ENCODE measurements at places on chromosomes 5 and 9. TPM values are rescaled to one million over a fixed set of nuclear protein-coding genes. Genes with fewer than 3 reads are reported as not detected.

DNA sequence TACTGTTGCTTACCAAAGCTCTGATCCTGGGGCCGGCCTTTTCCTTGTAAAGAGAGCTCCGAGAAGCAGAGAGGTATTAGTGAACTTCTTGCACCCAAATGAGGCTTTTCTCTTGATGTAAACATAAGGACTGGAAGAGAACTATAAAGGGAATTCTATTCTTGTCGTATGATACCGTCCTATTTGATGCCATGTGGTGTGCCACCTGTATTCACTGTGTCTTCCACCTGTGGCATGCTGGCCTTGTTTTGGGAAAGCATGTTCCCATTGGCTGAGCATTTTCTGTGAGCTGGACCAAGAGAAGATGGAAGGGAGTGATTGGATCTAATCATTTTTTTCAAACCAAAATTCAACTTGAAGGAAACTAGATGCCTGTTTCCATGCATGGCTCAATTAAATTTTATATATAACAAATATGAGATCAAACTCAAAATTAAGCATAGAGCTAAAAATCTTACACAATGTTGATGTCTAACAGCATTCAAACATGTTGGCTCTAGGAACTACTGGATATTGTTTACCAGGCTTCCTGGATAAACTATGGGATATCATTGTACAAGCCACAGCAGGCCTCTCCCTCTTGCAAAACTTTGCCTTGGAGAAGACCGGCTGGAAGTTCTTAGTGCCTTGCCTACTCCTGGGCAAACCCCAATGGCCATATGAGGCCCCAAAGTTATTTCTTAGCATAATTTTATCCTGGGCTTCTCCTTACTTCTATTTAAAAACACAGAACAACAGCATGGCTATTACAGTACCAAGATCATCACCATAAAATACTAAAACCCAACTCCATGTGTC, 115.3 kb downstream of the TSSK1B start:
- H3K27ac ChIP-seq: no peak overlapping the region
- no peak for DNase-seq
- H3K4me1 ChIP-seq: no peaks in the 10 kb centered on the region
- H3K4me3 ChIP-seq: no peak overlapping the region
- H3K36me3 ChIP-seq: no peaks in the 10 kb centered on the region

GRCh38 chr5:83069096-83069799, 7.9 kb downstream of the TMEM167A start:
- no peaks in the 10 kb centered on the region for H3K36me3 ChIP-seq
- H3K4me1 ChIP-seq: peaks cover 31% of the 10 kb centered on the region
- no peak overlapping the region for H3K27ac ChIP-seq
- no peak for DNase-seq

PHYHD1 gene
- total RNA-seq: 16.6 TPM

GRCh38 chr9:18910916-18911315, 122.1 kb downstream of the SAXO1 start:
- no peak for DNase-seq
- no peak overlapping the region for H3K4me3 ChIP-seq
- no peak overlapping the region for H3K27ac ChIP-seq
- H3K27me3 ChIP-seq: no peaks in the 10 kb centered on the region

DNA sequence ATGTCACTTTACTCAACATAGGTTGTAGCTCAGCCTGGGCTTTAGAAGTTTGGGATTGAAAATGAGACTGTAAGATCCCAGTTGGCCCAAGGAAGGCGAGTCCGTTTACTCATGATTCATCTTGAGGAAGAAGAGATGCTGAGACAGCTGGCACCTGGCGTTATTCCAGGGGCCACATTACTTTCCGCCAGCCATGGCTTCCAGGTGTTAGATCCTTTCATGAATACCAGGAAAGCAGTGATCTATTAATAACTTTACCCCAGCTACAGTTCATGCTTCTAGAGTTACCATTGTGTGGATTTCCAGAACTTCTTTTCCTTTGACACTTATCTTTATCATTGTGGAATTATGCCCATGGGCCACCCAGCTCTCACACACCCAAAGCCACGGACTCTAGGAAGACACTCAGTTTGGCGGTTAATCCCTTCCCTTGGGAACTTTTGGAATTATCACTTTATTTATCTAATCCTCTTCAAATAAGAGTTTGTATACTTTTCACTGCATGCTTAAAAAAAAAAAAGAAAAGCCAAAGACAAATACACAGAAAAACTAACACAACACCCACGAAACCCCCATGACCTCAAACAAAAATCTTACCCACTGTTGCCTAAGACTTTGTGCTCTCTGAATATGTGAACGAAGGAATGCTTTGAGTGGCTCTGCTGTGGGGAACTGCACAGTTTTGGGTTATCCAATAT, 26.9 kb downstream of the RAI14 start:
- no peak overlapping the region for H3K4me3 ChIP-seq
- H3K4me1 ChIP-seq: peaks cover 22% of the 10 kb centered on the region
- no peaks in the 10 kb centered on the region for H3K36me3 ChIP-seq

DNA sequence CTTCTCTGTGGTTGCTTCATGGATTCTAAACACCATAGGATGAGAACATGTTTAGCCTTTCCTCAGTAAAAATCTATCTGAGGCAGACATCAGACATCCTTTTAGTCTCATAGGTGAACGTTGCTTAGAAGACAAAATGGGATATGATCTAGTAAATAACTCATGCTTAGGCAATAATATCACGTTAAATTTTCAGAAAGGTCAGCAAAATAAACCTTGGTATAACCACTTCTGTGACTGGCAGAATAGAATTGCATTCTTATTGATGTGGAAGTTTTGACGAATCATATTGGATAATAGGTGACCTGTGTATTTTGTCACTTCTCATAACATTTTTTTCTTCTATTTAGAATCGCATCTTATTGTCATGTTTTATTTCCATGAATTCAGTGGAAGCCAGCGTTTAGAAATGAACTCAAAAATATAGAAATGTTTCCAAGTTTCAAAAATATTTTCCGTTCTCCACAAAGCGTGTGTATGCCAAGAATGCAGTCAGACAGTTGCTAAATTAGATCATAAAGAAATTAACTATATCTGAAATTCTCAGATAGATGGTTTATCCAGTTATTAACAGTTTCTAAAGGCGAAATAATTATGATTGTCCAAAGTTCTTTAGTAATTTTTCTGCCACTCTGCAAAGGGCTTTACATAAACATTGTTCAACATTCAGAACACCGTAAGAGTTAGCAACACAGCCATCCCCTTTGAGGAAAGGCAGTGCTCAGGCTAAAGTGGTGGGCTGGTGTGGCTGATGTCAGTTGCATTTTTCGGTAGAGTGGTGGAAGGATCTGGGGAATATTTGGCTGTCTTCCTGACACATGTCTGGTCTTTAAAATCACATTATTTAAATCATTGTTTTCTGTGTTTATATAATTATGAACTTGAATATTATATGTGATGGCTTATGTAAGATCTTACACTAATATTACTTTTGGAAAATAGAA, 827.2 kb downstream of the MTRR start:
- no peak for DNase-seq
- no peak overlapping the region for H3K4me3 ChIP-seq
- H3K4me1 ChIP-seq: no peaks in the 10 kb centered on the region
- no peaks in the 10 kb centered on the region for H3K36me3 ChIP-seq
- H3K27ac ChIP-seq: no peak overlapping the region

DNA sequence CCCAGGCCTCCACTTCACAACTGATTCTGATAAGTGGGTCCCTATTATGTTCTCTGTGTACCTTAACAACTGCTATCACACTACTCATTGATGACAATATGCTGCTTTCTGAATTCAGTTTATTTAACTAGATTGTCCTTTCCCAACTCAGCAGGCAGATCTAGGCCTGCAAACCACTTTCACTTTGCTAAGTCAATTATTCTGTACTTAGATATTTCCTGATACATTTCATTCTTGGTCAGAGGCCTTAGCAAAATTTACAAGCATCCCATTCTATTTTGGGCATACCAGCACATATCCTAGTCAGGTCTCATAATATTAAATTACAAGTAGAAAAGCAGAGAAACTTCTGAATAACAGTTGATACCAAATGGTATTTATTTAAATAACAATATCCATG, 235.7 kb upstream of the HAPLN1 start:
- H3K27me3 ChIP-seq: no peaks in the 10 kb centered on the region
- H3K36me3 ChIP-seq: no peaks in the 10 kb centered on the region
- no peaks in the 10 kb centered on the region for H3K4me1 ChIP-seq
- DNase-seq: no peak
- no peak overlapping the region for H3K4me3 ChIP-seq

IL5 gene
- not detected for total RNA-seq

CTXN3 gene
- not detected for total RNA-seq

QRFP gene
- total RNA-seq: not detected

- no peak overlapping the region for H3K4me3 ChIP-seq
- peaks cover 5% of the 10 kb centered on the region for H3K27me3 ChIP-seq
- DNase-seq: no peak
- H3K36me3 ChIP-seq: no peaks in the 10 kb centered on the region
Measured at GRCh38 chr9:90162819-90163218, 479.8 kb downstream of the DIRAS2 start.

IL4 gene
- total RNA-seq: not detected

DNA sequence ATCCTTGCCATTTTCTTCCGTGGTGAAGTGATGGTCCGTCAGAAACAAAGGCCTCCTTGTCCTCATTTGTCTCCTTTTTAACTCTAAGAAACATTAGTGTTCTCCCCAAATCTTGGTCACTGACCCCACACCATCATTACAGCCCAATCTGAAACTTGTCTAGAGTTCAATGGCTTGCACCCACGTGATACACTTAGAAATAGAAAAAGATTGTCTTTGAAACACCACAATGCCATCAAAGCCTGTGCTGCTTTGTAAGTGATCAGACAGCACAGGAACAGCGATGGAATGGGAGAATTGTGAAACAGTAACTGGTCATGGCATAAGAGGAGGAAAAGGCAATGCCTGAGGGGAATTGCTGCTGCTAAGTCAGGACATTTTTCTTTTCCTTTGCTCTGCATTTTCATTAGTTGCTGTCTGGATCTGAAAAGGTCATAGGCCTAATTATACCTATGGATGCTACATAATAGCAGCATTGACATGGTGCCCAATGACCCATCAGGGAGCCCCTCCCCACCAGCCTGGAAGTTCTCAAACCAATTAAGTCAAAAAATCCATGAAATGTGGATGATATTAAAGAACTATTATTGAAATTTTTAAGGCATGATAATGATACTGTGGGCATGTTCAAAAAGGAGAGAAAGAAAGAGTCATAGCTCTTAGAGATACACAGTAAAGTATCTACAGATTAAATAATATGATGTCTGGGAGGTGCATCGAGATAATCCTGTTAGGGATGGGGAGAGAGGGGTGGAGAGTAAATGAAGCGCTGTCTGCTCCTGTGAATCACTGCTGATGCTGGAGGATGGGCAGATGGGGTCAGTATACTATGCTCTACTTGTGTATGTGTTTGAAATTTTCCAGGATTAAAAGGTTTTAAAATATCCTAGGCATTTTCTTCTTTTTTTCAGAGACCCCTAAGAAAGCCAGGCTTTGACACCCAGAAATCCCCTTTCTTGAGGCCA, 83.6 kb downstream of the ENC1 start:
- H3K4me1 ChIP-seq: no peaks in the 10 kb centered on the region
- DNase-seq: no peak
- no peaks in the 10 kb centered on the region for H3K36me3 ChIP-seq
- no peak overlapping the region for H3K27ac ChIP-seq

GRCh38 chr9:134377976-134378375, 51.7 kb downstream of the RXRA start:
- H3K4me1 ChIP-seq: peaks cover 84% of the 10 kb centered on the region
- no peaks in the 10 kb centered on the region for H3K36me3 ChIP-seq
- H3K4me3 ChIP-seq: peak overlapping the region; percentile 22
- H3K27ac ChIP-seq: peak overlapping the region; percentile 95

DNA sequence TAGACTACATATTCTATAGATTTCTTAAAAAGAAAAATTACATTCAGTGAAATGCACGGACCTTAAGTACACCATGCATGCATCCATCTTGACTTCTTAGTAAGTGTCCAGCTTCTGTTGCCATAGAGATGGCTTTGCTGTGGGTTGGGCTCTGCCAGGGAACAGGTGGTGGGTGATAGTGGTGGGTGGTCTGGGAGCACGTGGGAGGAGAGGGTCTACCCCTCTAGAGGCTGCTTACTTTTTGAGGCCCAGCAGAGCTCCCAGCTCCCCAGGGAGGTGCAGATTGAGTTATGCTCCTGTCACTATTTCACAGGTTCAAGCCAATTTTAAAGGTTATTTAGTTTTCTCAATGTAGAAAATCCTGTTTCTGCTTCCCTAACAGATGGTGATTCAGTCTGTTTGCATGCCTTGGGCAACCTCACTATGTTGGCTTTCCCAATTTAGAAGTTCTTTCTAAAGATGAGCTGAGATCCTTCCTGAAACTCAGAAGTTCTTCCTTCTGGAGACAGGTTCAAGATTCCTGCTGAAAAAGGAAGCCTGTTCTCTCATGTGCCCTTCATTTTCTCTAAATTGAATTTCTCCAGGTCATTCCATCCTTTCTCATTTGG, 107.4 kb upstream of the LHFPL2 start:
- no peaks in the 10 kb centered on the region for H3K36me3 ChIP-seq
- H3K27ac ChIP-seq: no peak overlapping the region
- no peak for DNase-seq
- no peaks in the 10 kb centered on the region for H3K4me1 ChIP-seq
- H3K27me3 ChIP-seq: no peaks in the 10 kb centered on the region
- H3K4me3 ChIP-seq: no peak overlapping the region

Data from spleen (tissue), 13 donors.